A375 (cell line): ENCODE measurements at places on chromosomes 6 and 20. TPM values are rescaled to one million over a fixed set of nuclear protein-coding genes. Genes with fewer than 3 reads are reported as not detected.

ALDH5A1 gene
- total RNA-seq: 4.6 and 5.5 TPM in 2 replicates

FOXQ1 gene
- not detected in 2 replicates for total RNA-seq

ZSCAN23 gene
- not detected in 2 replicates for total RNA-seq

TCP11 gene
- total RNA-seq: not detected in 2 replicates

HDGFL1 gene
- total RNA-seq: not detected in 2 replicates

NXT1 gene
- total RNA-seq: 69.4 and 73.5 TPM in 2 replicates

MOCS1 gene
- 8.5 and 9.4 TPM in 2 replicates for total RNA-seq

KIAA0408 gene
- 0.11 and 0.23 TPM in 2 replicates for total RNA-seq

GNMT gene
- 0.57 TPM in 1 of 2 replicates, not detected in the other for total RNA-seq

GFRA4 gene
- not detected in 2 replicates for total RNA-seq

ELOVL2 gene
- 0.24 and 0.30 TPM in 2 replicates for total RNA-seq

SOBP gene
- total RNA-seq: 1.8 and 4.1 TPM in 2 replicates

JPH2 gene
- 0.08 and 0.60 TPM in 2 replicates for total RNA-seq

SNX3 gene
- total RNA-seq: 63.3 and 68.8 TPM in 2 replicates

ADGB gene
- total RNA-seq: not detected in 2 replicates

CCDC167 gene
- 20.2 and 26.6 TPM in 2 replicates for total RNA-seq

MUC21 gene
- not detected in 2 replicates for total RNA-seq

TUBE1 gene
- total RNA-seq: 59.2 and 69.4 TPM in 2 replicates

POPDC3 gene
- total RNA-seq: 30.0 and 40.5 TPM in 2 replicates

CST2 gene
- 1.9 TPM in 1 of 2 replicates, not detected in the other for total RNA-seq

PXDC1 gene
- 60.1 and 60.7 TPM in 2 replicates for total RNA-seq

WFDC10B gene
- not detected in 2 replicates for total RNA-seq

RIN2 gene
- total RNA-seq: 10.9 and 11.4 TPM in 2 replicates

GRM1 gene
- total RNA-seq: not detected in 2 replicates
